ENCODE measurements at places on chromosomes 3 and 15.
A peak's percentile ranks its signal among the peaks of the same experiment; 100 is the strongest.

- no peak for DNase-seq
Measured at GRCh38 chr3:17985658-17986347, 243.4 kb upstream of the TBC1D5 start.

GRCh38 chr15:36422631-36423030 is 156.8 kb upstream of the CDIN1 start:
- DNase-seq: no peak

DNA sequence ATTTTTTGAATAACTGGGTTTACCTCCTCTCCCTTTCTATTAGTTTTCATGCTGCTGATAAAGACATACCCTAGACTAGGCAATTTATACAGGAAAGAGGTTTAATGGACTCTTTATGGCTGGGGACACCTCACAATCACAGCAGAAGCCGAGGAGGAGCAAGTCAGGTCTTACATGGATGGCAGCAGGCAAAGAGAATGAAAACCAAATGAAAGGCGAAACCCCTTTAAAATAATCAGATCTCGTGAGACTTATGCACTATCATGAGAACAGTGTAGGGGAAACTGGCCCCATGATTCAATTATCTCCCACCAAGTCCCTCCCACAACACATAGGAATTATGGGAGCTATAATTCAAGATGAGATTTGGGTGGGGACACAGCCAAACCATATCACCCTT is 2.0 kb upstream of the RSL24D1 start:
- DNase-seq: no peak

DNA sequence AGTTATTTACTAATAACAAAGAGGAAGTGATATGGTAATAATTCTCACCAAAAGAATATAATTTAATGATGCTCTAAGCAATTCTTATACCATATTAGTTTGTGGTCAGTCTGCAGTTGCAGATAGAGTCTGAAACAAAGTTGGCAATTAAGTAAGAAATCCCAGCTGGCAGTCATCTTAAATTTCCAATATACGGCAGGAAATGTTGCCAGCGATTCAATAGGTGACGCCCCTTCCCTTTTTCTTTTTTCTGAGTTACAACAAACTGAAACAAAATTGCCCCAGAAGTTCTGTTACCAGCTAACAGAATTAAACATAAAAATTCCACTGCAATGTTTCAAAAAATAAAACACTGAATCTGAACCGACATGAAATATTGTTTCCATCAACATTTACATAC is 26.7 kb downstream of the LRRFIP2 start:
- no peak for DNase-seq

GRCh38 chr3:34174740-34175139 is 376.3 kb downstream of the PDCD6IP start:
- no peak for DNase-seq

DNA sequence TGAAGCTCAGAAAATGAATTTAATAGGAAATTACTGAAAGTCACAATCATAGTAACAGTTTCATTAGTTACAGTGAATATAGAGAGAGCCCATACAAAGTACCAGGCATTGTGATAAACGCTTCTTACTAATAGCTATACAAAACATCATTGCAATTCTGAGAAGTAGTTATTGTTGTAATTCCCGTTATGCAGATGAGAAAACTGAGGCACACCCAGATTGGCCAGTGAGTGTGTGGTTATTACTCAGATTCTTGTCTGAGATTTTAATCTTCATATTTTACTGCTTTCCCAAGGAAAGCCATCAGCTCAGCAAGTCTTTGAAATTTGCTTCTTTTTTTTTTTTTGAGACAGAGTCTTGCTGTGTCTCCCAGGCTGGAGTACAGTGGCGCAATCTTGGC is 14.3 kb downstream of the FLNB start:
- DNase-seq: no peak

GRCh38 chr15:72445426-72445825 is 28.7 kb upstream of the ARIH1 start:
- DNase-seq: no peak

DNA sequence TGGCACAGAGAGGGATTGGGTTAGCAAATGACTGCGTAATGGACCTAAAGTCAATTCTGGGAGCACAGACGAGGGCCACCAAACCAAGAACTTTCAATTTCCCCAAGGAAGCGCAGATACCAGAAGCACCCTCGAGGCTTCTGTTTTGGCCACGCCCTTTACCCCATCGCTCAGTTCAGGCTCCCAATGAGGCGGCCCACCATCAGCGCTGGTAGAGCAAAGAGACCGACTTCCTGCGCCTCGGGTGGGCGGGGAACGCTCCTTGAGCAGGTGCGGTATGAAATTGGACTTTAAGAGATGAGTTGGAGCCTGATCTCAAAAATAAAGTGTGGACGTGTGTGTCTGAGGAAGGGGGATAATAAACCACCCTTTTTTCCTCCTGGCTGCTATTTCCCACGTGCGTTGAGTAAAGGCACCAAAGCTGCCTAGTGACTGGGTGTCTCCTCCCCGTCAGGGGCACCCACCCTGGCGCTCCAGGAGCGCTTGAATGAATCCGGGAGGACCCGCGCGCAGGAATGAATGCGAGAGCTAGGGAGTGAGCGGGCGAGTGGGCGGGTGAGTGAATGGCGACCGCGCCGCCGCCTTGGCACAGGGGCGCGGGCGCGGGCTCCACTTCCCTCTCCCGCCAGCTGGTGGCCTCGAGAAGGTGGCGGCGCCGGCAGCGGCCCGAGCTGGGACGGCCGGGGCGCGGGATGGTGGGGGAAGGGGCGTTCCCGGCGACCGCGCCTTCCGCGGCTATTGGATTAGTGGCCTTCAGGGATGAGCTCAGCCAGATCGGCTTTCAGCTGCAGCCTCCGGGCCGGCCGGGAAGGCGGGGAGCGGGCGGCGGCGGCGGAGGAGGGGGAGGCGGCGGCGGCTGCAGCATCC is at the start of gene SPSB4:
TSS of gene SPSB4 (plus strand) at position 772 of the 867 bp plus-strand sequence. CDS start 14,758 bp downstream, outside the sequence.
- no peak for DNase-seq

DNA sequence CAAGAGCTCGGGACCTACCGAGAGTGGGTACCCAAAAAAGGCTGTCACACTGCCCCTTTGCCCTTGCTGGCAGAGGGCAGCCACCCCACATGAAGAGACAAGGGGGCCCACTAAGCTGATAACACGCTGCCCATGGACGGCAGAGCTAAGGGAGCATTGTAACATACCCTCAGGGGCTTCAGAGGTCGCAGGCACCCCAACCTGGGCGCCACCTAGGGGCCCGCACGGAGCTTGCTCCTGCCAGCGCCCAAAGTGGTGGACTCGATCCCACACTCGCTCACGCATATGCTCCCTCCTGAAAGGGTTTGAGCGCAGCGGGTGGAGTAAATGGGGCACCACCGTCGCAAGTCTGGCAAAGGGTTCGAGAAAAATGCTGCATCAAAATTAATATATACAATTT is 975.4 kb downstream of the ZPLD1 start:
- no peak for DNase-seq

GRCh38 chr15:59830098-59830497 is 141.0 kb upstream of the BNIP2 start:
- DNase-seq: no peak

- DNase-seq: no peak
Measured at GRCh38 chr15:91114301-91114700, 14.2 kb downstream of the SV2B start.

GRCh38 chr3:126314305-126314789 is 42.9 kb downstream of the KLF15 start:
- DNase-seq: no peak

- no peak for DNase-seq
Measured at GRCh38 chr3:157447026-157447694, 10.5 kb downstream of the PTX3 start.

DNA sequence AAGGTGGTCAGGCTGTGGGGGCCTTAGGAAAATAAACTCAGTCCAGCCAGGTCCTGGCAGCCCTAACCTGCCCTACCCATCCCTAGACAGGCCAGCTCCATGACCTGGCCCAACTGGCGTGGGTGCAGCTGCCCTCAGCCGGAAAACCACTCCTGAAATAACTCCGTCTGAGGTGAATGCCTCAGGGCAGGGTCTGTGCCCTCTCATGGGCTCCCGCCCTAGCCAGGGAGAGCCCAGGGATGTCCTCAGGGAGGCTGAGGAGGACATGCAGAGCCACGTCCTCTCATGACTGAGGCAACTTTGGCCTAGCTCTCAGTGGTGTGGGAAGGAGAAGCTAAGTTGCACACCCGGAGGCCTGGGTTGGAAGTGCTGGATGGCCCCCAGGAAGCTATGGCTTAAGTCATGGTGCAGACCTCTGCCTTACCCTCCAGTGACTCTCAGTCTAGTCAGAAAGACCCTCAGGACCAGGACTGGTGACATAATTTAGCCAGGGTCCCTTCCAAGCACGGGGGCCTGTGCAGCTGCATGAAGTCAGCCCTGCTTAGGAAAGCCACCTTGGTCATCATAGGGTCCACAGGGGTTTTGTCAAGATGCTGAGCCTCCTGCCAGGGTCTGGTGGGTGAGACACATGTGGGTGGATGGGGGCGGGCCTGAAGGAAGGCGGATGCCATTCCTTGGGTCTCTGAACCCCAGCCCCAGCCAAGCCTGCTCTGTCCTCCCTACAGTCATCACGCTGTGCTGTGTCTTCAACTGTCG is 7.4 kb downstream of the TMIE start:
- DNase-seq: no peak

DNA sequence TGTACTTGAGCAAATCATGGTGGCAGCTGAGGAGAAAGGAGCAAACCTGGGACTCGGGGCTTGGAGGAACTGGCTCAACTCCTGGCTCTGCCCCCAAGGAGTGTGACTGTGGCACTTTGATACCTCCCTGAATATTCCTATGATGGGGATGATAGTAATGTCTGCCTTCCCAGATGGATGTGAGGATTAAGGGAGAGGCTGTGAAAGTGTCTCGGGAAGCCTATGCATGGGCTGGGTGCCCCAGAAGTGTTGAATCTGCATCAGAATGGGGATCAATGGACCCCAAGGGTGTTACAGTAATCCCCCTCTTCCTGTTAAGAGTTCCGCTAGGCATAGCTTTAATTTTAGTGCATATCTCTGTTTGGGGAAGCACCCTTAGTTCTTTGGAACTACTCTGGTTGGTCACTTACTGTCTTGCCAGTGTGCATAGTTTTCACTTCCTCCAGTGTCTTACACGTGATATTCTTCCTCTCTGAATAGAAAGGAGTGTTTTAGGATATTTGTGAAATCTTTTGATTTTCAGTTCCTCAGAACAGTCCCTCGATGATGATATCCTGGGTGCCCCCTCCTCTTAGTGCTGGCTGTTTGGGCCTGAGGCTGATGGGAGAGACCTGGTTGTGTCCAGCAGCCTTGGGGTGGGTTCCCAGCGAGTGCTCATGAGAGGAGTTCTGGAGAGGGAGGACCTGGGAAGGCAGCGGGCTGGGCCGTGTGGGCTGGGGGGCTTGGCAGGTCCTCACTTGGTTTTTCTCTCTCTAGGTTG is 97.5 kb downstream of the CHDH start:
- DNase-seq: peak; percentile 5

DNA sequence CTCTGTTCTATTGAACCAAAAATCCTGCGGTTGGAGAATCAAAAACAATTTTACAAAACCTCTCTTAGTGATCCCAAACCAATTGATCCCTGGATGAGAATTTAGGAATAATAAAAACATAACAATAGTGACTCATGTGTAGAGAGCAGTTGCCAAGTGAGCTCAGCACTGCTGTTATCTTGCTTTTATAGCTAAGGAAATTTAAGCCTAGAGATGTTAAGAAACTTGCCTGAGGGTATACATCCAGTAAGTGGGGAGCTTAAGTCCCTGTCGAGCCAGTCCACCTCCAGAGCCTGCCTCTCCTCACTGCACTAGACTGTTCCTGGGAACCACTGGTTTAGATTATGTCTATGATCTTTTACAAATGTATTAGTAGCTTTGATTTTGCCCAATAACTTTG is 358.4 kb upstream of the LMCD1 start:
- no peak for DNase-seq

DNA sequence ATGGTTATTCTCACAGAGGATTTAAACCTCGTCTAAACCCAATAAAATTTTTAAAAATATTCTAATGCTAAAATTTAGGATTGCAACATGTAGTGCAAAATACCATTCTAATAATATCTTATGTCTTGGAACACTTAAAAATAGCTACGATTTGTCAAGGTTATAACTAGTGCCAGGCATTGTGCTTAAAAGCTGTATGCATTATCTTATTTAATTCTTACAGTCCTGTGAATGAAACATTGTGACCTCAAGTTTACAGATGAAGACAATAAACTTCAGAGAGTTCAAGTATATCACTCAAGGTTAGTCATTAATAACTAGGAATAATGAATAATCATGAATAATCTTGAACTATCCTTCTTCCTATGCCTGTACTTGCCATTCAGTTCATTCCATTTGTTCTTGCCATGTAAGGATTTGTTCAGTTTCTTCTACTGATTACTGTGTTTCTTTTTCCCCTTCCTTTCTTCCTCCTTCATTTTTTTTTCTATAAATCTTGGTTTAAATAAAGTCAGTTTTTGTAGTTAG is 897.6 kb upstream of the NR2F2 start:
- no peak for DNase-seq

- no peak for DNase-seq
Measured at GRCh38 chr15:69979783-69980182, 117.9 kb downstream of the TLE3 start.

GRCh38 chr3:127171320-127171719 is 21.6 kb upstream of the PRR23E start:
- no peak for DNase-seq

GRCh38 chr3:160569894-160570652 is 4.7 kb upstream of the KPNA4 start:
- DNase-seq: no peak

DNA sequence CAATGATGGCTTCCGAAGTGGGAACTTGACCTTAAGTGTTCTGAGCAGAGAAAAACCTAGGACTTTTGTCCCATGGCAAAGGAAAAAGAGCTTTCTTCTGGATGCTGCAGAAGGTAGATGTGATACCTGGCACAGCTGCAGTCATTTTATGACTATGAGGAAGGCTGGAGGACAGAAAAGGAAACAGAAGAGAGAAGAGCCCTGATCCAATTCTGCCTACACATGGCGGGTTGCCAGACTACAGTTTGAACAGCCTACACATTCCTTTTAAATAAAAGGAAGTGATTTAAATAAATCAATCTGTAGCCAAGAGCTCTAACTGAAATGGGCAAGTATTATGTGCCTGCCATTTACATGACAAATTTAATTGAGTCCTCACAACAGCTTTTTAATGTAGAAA is 43.6 kb upstream of the CHRNB4 start:
- no peak for DNase-seq

GRCh38 chr15:58039079-58040035 is 26.2 kb downstream of the ALDH1A2 start:
- DNase-seq: no peak

Data from CD4-positive, alpha-beta T cell treated with Interleukin-17A for 1 hour (primary cell).